ENCODE measurements at places on chromosomes 1 and 21.

DNA sequence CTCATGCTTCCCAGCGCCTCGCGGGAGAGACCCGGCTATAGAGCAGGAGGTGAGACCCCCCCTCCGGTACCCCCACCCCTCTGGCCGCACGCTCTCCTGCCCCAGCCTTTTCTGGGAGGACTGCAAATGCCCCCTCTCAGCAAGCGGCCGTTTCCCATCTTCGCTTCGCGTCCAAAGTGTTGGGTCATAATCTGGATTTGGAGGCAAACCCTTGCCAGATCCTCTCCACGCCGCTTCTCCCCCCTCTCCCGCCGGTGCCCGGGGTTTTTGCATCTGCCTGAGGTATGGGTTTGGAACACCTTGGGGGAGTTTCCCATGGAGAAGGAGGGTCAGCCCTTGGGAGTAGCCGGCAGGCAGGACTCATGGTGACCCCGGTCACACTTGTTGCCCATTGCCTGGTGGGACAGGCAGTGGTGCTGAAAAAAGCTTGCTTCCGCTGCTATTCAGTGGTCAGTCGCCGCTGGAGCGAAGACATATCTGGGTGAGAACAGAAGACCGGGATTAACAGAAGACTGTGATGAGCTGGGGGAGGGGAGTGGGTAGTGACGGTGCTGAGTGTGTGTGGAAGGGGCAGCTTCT lies 935 bp downstream of the KCNK2 start:
- DNase-seq, result no peak

DNA sequence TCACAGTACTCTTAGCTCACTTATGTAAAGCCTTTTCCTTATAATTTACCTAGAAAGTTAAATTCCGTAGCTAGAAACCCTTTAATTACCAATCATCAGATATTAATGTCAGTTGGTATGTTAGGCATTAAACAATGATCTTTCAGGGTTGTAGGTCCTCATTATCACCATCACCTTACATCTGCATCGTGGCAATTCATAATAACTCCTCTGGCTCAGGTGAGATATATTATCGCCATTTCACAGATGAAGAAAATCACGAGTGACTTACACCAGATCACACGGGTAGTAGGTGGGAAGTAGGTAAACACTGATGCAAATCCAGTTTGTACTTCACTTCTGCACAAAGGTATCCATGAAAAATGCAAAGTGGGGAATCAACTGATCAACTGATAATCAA lies 639 bp downstream of the NUP133 start:
- DNase-seq, result no peak

GRCh38 chr21:26067836-26068594 lies 102.6 kb downstream of the APP start:
- DNase-seq, result no peak

- no peak for DNase-seq
These were observed 72.0 kb upstream of the IRF2BP2 start for GRCh38 chr1:234681990-234682389.

- DNase-seq, result no peak
These were observed 222.2 kb downstream of the C1orf94 start for GRCh38 chr1:34398916-34399275.

DNA sequence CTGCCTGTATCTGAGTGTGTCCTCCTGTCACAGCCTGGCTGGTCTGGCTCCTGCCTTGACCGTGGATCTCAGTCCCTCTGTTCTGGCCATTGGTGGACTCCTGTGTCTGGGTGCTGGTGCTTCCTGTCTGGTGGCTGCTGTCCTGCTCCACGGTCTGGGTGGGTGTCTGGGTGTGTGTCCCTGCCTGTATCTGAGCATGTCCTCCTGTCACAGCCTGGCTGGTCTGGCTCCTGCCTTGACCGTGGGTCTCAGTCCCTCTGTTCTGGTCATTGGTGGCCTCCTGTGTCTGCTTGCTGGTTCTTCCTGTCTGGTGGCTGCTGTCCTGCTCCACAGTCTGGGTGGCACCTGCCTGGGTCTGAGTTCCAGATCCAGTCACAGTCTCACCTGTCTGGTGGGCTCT lies 4.0 kb downstream of the CRNN start:
- no peak for DNase-seq

DNA sequence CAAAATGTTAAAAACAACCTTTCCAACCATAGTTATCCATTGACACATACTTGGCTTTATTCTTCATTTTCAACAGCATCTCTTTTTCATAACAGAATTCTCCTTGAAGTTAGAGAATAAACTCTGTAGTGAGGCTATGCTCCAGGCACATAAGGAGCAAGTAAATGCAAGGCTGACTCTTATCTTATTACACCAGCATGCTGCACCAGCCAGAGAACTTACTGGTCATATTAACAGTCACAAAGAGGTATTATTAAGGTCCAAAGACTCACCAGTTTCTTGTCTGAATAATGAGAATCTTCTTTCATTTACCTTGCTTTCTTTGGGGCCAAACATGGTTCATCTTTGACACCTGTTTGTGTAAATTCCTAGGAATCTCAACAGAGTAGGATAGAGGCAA lies 71.3 kb upstream of the IVNS1ABP start:
- no peak for DNase-seq

GRCh38 chr1:228988664-228989063 lies 253.4 kb downstream of the RHOU start:
- DNase-seq, result no peak

DNA sequence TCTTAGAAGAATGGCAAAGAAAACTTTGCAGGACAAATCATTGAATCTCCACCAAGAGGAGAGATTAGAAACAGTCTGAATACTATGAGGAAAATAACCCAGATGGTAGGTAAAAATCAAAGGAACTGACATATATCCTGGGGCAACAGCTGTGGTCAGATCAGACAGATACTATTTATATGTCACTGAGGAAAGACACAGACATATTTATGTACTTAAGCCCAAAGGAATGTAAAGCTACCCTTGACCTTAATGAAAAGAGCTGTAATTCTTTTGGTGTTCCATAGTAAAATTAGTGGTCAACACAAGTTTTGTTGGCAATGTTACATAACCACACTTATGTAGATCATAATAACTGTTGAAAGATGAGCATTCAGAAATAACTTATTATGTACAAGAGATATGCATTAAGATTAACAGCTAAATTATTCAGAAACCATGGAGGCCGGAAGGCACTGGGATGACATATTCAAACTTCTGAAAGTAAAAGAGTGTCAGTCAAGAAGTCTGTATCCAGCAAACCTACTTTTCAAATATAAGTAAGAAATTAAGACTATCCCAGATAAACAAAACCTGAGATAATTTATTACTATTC lies 166.1 kb upstream of the SAMSN1 start:
- no peak for DNase-seq

GRCh38 chr1:109652402-109652801 lies 3.5 kb upstream of the GSTM4 start:
- DNase-seq, result no peak
